ENCODE measurements at places on chromosomes 6 and 20.

GRCh38 chr6:145895802-145896201 is 68.4 kb downstream of the SHPRH start:
- no peak for DNase-seq

DNA sequence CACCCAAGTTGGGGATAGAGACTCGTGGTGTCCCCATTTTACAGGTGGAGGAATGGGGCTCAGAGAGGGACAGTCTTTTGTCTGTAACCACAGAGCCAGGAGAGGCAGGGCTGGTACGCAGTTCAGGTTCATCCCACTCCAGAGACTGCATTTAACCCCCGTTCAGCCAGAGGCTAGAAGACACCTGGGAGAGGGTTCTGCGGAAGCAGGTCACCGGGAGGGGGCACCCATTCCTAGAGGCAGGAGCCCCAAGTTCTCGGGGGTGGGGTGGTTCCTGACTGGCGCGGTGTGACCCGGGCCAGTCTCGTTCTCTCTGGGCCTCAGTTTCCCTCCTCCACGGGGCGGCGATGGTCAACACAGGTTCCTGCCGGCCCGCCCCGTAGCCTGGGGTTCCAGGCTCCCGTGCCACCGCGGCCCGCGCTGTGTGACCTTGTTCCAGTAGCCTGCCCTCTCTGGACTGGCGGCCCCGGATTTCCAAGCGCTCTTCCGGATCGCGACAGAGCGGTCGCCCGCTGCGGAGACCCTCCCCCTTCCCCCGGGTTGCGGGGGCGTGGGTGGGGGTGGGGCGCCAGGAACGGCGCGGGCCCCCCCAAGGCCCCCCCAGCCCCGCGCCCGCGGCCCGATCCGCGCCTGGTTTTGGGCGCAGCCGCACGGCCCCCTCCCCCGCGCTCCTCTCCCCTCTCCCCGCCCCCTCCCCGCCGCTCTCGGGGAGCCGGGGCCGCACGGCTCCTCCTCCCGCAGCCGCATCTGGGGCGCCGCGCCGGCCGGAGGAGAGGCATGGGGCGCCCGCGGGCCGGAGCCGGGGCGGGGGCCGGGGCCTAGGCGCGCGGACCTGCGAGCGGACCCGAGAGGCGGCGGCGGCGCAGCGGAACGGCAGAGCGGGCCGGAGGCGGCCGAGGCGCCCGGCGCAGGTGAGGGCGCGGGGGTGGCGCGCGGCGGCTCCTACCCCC is at the start of gene DLGAP4:
TSS of gene DLGAP4 (plus strand) at position 738 of the 950 bp plus-strand sequence. CDS start 125,379 bp downstream, outside the sequence.
- no peak for DNase-seq

DNA sequence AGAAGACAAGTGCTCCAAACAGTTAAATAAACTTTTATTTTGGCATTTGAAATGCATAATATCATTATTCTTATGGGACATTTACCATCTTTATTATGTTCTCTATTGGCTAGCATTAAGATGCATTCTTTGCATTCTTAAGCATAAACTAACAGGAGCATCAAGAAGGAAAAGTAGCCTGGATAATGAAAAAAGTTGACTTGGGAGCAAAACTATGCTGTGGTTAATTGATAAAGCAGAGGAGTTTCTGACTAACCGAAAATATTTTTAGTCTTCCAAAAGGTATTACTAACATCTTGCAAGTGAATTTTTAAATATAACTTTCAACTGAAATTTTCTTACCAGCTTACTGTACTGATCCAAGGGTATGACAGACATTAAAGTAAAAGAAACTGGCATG is 140.3 kb downstream of the FLRT3 start:
- no peak for DNase-seq

GRCh38 chr20:43953919-43954592 is 39.4 kb downstream of the TOX2 start:
- DNase-seq, result no peak

DNA sequence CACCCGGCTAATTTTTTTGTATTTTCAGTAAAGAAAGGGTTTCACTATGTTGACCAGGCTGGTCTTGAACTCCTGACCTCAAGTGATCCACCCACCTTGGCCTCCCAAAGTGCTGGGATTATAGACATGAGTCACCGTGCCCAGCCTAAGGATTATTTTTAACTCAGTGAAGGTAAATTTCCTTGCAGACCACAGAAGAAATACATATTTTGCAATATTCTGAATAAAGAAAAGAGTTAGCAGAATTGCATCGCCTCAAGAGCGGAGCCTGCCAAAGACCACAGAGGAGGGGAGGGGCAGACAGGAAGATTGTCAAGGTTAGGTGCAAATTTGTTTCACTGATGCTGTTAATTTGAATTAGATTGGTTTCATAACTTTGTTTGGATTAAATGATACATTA is 47.4 kb downstream of the SOD2 start:
- no peak for DNase-seq

- no peak for DNase-seq
Observed at GRCh38 chr20:38255393-38255792, 5.1 kb downstream of the KIAA1755 start.

DNA sequence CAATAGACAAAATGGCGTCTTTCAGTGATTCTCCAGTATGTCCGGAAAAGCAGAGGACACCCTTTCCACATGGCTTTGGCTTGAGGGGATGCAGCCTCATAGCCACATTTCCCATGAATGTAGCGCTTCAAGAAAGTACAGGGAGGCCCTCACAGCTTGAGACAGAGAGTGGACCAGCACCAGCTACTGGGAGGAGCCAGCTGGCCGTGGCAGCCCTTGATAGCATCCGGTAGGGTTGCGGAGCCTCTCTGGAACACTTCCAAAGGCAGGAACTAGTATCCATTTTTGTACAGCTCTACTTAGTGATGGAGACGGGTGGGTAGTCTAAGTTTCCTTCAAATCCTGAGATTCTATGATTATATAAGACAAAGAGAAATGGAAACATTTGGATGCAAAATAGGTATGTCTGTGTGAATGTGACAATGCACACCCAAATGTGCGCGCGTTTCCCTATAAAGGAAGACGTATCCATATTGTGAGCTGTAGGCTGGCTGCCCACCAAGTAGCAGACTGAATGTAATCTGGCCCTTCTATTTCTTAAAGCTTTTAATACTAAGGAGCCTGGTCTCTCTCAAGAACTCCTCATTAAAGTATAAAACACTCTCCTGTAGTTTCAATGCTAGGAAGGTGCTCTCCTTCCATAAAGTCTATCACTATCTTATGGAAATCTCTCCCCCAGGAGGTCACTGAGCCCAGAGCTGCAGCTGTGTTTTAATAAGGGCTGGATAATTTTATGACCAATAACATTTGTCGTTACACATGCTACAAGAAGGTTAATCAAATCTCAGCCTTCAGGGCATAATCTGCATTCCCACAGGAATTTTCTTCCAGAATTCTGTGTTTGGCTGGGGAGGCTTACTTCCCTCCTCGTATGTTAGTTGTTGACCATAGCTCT is 74.0 kb downstream of the SOBP start:
- DNase-seq, result no peak

DNA sequence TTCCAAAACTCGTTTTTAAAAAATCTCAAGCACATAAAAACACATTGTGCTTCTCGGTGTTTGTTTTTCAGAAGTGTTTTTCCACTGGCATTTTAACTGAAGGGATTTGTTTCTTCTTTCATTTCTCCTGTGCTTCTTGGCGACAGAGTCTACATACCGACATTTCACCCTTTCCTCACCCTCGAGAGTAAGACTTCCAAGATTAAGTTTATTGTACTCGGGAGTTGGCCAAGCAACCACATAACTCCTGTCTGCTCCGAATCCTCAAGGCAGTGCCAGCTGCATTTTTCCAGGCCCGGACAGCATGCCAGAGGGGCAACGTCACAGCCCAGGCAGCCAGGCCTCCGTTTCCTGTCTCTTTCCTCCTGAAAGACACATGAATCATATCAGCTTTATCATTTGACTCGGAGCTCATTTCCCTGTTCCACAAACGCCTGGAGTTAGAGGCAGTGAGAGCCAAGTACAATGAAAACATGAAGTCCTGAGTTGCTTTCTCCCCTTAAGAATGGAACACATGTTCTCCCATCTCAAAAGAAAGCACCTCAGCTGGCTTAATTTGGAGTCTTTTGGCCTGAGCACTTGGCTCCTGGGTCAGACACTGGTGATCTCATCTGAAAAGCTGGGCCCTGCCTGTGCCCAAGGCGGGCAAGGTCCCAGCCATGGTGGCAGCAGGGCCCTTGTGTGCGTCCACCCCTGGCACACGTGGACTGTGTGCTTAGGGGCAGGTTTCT is 23.2 kb upstream of the FAM50B start:
- no peak for DNase-seq

GRCh38 chr20:49186535-49187329 is 1.4 kb downstream of the STAU1 start:
- DNase-seq, result peak; percentile 57

All from effector CD4-positive, alpha-beta T cell (primary cell).